ENCODE measurements at places on chromosomes 6 and 20.
A peak's percentile ranks its signal among the peaks of the same experiment; 100 is the strongest.

- no peak for DNase-seq
Observed at GRCh38 chr6:108777536-108777935, 70.7 kb upstream of the ARMC2 start.

DNA sequence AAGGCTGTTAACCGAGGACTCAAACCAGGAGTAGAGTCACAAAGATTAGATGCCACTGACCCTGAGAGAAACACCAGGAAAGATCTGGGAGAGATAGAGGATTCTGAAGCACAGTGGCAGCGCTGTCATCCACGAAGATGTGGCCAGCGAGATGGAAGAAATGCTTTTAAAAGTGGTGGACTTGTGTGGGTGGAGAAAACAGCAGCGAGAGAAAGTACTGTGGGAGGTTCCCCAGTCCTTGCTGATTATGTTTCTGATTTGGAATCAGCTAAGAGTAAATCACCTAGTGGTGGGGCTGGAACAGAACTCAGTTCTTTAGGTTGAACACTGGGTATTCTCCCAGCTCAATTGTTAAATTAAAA lies 435 bp upstream of the ZNF322 start:
- no peak for DNase-seq

DNA sequence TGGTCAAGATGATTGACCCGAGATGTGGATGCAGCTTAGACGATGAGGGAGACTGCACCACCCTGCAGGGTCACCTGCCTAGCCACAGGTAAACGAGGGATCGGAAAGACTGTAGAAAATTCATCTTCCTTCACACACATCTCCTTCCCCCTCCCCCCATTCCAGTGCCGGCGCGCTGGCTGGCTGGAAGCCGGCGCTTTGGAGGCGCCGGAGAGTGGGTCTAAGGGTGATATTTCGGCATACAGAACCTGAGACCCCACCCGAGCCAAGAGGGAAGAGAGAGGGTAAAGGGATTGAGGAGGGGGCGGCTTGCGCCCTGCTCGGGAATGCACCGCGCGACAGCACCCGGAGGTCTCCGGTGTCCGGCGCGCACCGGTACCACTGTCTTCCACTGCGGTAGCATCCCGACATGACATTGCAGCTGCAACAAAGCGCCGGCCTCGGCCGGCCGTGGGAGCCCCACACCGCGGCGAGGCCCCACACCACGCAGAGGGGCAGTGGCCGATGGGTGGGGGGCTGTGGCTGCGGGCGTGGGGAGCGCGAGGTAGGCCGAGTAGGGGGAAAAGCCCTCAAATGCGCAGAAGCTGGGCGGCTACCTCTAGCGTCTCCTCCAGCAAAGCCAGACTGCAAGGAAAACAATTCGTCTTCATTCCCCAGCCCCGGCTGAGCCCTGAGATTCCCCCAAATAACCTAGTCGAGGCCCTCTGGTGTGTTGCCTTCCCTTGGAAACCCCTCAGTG lies 984 bp downstream of the TNFRSF21 start:
- peak; percentile 46 for DNase-seq

DNA sequence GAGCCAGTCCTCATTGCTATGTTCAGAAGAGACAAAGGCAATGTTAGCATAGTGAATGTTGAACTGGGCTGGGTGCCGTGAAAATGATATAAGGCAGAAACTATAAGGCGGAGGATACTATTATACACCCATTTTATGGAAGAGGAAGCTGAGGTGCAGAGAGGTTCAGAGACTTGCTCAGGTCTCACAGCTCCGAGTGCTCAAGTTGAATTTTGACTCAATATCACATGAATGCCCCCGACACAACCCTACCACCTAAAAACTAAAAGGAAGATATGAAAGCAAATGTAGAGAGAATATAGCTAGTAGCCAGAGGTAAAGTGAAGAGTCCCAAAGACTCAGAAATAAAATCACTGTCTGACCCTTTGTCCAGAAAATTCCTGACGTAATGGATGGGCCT lies 56.7 kb downstream of the PPP1R16B start:
- DNase-seq, result no peak

DNA sequence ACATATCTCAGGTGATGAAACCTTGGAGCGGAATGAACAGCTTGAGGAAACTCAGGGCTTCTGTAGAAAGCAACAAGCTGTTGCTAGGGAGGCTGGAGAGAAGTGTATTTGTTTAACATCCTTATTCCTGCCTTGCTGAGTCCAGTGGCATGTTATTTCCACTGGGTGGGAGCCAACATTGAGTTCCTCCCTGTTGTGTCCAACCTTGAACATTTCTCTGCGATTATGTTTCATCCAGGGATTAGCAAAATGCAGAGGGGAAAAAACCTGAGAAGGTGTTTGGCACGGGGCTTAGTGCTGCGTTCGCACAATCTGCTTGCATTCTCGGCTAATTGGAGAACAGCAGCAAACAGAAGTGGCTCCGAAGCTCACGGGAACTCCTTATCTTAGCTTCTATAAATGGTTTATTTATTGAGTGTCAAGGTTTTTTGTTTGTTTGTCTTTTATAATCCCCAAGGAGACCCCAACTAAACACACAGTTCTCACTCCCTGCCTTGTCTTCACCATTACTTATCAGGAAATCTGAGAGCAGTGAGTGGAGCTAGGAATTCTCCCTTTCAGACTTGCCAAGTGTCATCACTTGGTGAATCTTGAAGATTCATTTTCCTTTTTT lies 412.8 kb downstream of the CDC5L start:
- DNase-seq, result no peak

GRCh38 chr6:37565267-37566110 lies 65.8 kb upstream of the CCDC167 start:
- DNase-seq, result peak; percentile 93

GRCh38 chr6:116355796-116356195 lies 15.0 kb upstream of the DSE start:
- no peak for DNase-seq

DNA sequence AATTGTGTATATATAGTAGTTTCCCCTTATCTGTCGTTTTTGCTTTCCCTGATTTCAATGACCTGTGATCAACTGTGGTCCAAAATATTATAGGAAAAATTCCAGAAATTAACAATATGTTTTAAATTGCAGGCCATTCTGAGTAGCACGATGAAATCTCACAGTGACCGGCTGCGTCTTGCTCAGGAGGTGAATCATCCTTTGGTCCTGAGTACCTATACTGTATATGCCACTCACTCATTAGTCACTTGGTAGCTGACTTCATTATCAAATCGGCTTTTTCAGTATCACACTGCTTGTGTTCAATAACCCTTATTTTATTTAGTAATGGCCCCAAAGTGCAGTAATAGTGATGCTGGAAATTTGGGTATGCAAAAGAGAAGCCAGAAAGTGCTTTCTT lies 728.3 kb upstream of the EYS start:
- no peak for DNase-seq

- DNase-seq, result no peak
Observed at GRCh38 chr20:50353289-50353961, 156.8 kb upstream of the PTPN1 start.

- no peak for DNase-seq
Observed at GRCh38 chr6:160919723-160920440, 71.7 kb upstream of the MAP3K4 start.

DNA sequence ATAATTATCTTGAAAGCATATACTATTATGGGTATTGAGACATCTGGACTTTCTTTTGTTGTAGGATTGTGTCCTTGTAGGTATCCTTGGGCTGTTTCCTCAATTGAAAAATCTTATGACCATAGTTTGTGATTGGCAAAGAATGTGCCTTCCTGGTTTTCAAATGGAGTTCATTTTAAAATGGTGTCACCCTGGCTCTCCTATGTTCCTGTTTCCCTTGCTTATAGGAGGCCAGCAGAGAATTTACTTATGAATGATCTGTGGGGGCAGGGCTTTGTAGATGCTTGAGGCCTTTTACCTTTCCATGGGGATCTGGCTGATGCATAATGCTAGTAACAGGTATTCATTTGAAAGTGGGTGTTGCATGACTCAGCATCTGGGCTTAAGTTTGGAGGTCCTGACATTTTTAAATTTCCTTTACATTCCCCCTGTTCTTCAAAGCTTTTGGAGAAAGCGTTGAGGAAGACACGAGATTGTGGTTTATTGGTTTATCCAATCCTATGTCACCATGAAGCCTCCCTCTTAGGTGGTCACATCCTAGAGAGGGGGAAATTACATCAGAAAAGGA lies 135.0 kb upstream of the PROKR2 start:
- DNase-seq, result no peak

GRCh38 chr6:65938000-65938399 lies 231.0 kb upstream of the EYS start:
- no peak for DNase-seq
